SHP77 (cell line): ENCODE measurements at places on chromosomes 5 and 9.
A peak's percentile ranks its signal among the peaks of the same experiment; 100 is the strongest.

DNA sequence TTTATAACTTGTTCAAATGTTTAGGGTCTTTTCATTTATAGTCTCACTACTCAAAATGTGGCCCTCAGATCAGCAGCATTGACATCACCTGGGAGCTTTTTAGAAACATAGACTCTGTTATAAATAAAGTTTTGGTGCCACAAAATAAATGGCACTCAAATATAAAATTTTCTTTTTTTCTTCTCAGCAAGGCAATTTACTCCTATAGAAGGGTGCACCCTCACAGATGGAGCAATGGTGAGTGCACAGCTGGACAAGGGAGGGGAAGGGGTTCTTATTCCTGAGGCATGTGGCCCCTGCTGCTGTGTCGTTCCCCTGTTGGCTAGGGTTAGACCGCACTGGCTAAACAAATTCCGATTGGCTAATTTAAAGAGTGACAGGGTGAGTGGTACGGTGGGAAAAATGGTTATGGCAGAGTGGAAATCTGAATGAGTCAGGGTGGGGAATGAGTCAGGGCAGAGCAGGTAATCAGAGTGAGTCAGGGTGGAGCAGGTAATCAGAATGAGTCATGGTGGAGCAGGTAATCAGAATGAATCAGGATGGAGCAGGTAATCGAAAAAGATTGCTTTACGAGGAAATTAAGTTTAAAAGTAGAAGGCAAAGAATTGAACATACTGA lies 31.8 kb upstream of the C7 start:
- DNase-seq = no peak

GRCh38 chr5:11797132-11797531 lies 107.1 kb downstream of the CTNND2 start:
- DNase-seq = peak; percentile 16

DNA sequence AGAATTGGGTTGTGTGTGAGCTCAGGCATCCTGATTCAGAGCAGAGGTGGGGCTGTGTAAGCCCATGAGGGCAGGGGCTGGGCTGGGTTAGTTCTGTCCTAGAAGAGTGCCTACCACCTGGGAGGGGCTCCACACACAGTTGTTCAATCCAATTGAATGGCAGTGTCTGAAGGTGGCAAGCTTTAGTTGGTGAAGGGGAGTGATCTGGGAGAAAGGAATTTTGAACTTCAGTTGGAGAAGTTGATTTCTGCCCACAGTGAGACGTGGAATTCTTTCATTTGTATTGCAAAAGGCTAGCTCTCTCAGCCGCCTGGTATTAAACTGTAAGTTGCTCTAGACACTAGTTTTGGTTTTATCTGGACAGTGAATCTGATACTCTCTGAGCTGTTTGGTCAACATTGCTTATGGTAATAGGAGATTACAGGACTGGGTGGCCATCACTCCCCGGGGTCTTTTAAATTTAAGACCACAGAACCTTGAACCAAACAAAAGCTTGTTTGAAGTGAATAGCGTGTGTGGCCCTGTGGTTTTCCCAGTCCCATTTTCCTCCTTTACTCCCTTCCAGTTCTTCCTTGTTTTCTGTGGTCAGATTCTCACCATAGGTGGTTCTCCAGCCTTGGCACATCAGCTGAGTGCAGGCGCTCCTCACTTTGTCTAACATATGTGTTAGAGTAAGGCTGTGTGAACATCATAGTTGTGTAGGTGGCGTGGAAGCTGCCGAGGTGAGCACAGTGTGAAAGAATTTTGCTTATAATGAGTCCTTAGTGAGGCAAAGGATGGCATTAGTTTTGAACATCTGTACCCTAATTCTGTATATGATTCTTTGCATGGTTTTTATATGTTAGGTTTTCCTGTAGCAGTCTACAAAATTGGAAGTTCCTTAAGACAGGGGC lies 78.0 kb downstream of the ARHGAP26 start:
- no peak for DNase-seq

- no peak for DNase-seq
Measured at GRCh38 chr5:112795342-112795741, 57.7 kb downstream of the APC start.

- no peak for DNase-seq
Measured at GRCh38 chr9:68947015-68947414, 66.9 kb downstream of the PRKACG start.

- DNase-seq = no peak
Measured at GRCh38 chr9:126642839-126643238, 29.1 kb downstream of the LMX1B start.

DNA sequence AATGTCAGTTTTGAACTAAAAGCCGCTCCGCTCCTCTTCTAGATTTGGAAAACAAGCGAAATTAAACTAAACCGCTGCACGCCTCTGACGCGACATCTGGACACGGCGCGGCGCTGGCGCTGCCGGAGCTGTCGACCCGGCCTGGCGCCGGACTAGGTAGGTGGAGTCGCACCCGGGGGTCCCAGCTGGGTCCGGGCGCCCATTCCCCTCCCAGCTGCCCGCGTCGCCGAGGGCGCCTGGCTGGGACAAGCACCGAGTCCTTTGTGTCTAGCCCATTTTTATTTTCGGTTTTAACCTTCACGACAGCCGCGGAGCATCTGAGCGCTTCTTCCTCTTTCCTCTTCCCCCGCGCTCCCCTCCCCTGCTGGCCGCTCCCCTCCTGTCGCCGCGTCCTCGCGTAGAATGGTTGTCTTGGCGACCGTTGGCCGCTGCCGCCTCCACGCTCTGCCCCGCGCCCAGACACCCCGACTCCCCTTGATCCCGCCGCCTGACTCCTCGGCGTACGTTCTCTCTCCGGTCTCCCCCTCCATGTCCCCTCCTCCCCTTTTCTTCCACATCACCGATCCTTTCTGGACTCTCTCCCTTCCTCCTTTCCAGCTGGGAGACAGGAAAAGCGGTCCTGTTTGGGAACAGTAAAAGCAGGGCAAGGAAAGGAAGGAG lies 545 bp downstream of the CDKN2B-AS1 start:
- DNase-seq = peak; percentile 44

DNA sequence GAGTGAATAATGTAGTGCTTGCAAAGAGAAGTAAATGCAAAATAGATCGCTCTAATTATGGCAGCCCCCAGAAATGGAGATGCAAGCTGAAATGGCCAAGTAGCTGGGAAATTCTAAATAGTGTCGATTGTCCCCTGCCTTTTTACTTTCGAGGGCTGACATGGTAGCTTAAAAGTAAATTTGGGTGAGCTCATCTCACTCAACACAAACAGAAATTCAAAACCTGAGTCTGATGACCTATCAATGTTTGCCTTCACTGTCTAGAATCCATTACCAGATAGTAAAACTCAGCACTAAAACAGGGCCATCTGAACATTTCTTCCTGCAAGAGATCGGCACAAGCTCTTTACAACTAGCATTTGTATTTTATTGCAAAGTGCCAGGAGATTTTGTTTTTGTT lies 7.0 kb upstream of the LHX2 start:
- no peak for DNase-seq

GRCh38 chr5:8949908-8950307 lies 596.0 kb downstream of the SEMA5A start:
- DNase-seq = no peak

GRCh38 chr5:172078726-172079345 lies 72.4 kb upstream of the FBXW11 start:
- no peak for DNase-seq

DNA sequence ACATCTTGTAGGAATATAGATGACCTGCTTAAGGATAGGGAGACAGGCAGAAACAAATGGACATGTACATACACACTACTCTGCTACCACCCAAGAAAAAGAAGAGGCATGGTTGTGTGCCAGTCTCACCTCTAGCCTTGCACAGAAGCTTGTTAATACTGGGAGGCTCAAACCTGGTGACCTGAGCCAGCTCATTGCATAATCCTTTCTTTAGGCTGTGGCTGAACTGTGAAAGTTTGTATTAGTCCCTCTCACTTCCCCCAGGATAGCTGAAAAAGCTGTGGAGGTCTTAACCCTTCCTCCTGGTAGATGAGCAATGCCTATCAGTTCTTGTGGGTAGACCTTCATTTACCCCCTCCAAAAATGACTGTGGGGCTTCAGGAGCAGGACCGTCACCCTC lies 28.7 kb downstream of the TPD52L3 start:
- DNase-seq = no peak
